Nephron progenitor cell (in vitro differentiated cells): ENCODE measurements at places on chromosomes 4 and X.

DNA sequence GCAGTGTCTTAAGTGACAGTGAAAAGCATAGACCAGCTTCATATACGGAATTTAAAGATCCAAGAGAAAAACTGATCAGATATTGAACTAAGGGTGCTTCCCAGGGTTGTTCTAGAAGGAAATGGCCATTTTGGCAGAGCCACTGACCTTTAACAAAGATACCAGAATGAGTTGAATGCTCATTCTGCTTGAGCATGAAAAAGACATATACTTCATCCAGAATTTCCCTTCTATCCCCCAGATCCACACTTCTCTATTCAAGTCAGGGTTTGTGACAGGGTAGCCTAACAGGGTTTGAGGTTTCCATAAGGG is 45.6 kb upstream of the FAM9C start:
- no peak for DNase-seq
- H3K27ac ChIP-seq: peak overlapping the region; percentile 29
- H3K27me3 ChIP-seq: no peaks in the 10 kb centered on the region

DNA sequence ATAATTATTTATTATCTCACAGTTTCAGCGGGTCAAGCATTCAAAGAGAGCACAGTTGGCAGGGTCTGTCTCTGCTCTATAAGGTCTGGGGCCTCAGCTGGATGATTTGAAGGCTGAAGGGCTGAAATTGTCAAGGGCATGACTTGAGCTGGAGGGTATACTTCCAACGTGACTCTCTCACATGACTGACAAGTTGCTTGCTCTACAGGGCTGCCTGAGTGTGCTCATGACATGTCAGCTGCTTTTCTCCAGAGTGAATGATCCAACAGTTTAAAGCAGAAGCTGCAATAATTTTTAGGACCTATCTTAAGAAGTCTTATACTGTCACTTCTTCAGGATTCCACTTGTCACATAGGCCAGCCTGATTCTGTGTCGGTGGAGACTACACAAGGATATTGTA is 51.2 kb downstream of the TIGD2 start:
- H3K4me1 ChIP-seq: no peaks in the 10 kb centered on the region
- DNase-seq: no peak
- H3K36me3 ChIP-seq: no peaks in the 10 kb centered on the region

- no peaks in the 10 kb centered on the region for H3K36me3 ChIP-seq
- no peaks in the 10 kb centered on the region for H3K4me1 ChIP-seq
- H3K27me3 ChIP-seq: peaks cover 9% of the 10 kb centered on the region
- no peak overlapping the region for H3K4me3 ChIP-seq
- no peak overlapping the region for H3K27ac ChIP-seq
Measured at GRCh38 chr4:146061610-146062334, 113.7 kb upstream of the LSM6 start.

DNA sequence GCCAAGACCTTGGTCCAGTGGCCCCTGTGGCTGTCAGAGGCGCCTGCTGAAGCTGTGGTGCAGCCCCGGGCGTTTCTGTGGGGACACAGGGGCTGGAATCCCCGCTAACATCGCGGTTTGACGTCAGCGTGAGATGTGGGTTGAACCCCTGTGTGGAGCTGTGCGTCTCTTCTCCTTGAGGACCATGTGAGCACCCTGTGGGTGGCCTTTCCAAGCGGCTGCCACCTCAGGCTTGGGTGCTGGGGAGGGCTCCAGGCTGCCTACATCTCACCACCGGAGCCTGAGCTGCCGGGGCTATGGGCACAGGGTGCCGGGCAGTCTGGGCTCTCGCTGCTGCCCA is 27.7 kb downstream of the UVSSA start:
- DNase-seq: no peak
- H3K27me3 ChIP-seq: peaks cover 4% of the 10 kb centered on the region
- H3K4me1 ChIP-seq: peaks cover 14% of the 10 kb centered on the region

DNA sequence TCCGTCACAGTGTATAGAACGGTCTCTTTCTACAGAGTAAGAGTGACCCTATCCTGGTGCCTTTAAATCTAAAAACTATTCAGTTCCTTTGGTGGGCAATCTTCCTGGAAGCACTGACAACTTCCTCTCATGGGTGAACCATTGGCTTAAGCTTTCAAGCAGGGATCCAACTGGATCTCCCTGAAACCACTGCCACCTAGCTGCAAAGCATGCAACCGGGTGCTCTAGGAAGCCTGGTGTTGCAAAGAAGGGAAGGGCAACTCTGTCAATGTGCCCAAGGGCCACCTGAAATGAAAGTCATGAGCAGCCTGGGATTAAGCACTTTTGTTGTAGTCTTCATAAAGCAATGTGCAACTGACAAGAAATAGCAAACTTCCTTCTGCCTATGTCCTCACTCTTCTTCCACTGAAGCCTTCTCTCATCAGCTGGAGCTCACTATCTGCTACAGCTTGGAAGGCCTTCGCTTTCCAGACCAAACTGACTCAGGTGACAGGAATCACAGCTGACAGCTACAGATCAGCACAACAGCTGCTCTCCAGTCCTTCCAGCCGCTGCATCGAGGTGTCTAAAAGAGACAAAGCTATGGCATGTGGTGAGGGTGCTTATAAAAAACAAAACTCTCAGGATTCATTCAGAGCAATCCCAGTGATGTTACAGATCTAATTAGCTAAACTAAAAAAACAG is 46.1 kb downstream of the SETD7 start:
- H3K36me3 ChIP-seq: peaks cover 77% of the 10 kb centered on the region
- peaks cover 3% of the 10 kb centered on the region for H3K27me3 ChIP-seq
- peaks cover 8% of the 10 kb centered on the region for H3K4me1 ChIP-seq
- H3K4me3 ChIP-seq: no peak overlapping the region

DNA sequence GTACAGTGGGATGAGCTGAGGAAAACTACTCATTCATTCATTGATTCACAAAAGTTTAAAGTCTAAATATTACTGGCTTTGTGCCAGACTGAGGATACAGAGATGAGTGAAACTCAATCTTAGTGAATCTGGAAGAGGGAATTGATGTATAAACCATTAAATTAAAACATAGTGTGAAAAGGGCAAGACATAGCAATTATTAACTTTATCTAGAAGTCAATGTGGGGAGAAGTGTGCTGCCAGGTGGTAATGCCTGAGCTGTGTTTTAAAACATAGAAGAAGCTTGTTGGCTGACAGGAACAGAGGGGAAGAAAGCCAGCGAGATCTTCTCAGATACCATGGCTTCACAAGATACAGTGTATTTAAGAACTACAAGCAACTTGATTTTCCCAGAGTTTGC is 153.4 kb downstream of the BMPR1B start:
- H3K4me1 ChIP-seq: peaks cover 13% of the 10 kb centered on the region
- H3K36me3 ChIP-seq: peaks cover 20% of the 10 kb centered on the region
- no peak overlapping the region for H3K4me3 ChIP-seq
- no peak for DNase-seq

DNA sequence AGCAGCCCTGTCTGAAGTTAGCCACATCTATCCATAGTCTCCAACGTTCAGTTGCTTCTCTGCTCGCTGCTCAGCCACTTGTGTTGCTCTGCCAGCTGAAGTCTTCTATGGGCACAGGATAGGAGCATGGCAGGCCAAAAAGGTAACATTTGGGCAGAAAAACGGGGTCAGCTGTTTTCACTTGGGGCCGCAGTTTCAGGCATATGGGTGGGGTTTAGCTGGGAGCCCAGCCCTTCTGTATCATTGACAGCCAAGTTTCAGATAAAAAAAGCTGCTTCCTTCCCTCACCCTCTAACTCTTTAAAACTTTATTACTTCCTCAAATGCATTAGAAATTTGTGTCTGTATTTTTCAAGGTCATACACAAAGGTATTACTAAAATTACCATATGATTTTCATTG is 18.4 kb upstream of the MANBA start:
- no peak overlapping the region for H3K4me3 ChIP-seq
- peaks cover 15% of the 10 kb centered on the region for H3K27me3 ChIP-seq
- H3K4me1 ChIP-seq: peaks cover 5% of the 10 kb centered on the region
- DNase-seq: no peak

DNA sequence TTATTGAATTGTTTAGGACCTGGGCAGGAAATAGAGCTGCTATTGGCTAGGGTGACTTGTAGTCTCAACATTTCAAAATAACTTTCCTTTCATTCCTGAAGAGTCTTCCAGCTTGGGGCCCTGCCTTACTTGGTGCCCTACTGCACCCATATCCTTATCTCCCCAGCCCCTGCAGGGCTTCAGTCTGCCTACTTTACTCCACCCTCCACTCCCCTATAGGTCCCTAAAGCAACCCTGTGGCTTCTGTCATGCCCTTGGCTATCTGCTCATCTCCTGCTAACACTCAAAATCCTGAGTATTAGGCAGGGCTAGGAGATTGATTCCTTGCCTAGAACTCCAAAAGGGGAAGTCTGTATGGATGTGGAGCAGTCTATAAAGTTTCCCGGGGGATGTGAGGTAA is 57.6 kb upstream of the PRKG2 start:
- H3K4me1 ChIP-seq: no peaks in the 10 kb centered on the region
- peaks cover 4% of the 10 kb centered on the region for H3K27me3 ChIP-seq
- H3K4me3 ChIP-seq: no peak overlapping the region
- DNase-seq: no peak

DNA sequence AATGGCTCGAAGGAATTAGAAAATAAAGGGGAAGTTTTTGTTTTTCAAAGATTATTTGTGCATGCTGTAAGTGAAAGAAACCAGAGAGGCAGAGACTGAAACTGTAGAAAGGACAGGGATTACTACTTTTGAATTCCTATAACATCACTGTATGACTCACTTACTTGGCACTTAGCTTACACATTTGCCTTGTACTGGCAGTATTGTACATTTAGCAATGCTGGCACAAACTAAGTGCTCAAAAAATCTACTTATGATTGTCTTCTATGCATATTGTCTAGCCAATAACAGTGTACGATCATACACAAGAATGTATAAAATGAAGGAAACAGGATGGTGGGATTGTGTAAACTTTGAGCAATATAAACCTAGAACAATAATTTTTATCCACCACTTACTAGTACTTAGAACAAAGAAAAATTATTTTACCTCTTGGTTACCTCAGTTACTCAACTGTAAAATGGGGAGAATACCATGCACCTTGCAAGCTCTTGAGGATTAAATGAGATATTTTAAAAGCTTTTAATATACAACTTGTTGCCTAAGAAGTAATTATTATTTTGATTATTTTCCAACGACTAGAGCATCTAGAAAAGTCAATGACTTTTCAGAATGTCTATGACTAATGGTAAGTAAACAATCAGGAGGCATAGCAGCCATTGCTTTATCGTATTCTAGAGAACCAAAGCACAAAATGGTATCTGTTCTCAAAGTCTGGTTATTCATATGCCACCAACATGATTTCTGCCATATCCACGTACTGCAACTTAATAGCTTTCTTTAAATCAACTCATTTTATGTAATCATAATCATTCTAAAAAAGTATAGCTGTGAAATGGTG is 4.7 kb downstream of the FAM120C start:
- H3K27me3 ChIP-seq: peaks cover 2% of the 10 kb centered on the region
- H3K4me3 ChIP-seq: no peak overlapping the region
- H3K27ac ChIP-seq: no peak overlapping the region
- H3K36me3 ChIP-seq: peaks cover 37% of the 10 kb centered on the region
- no peak for DNase-seq

- H3K27ac ChIP-seq: peak overlapping the region; percentile 41
- no peak for DNase-seq
- peaks cover 20% of the 10 kb centered on the region for H3K4me1 ChIP-seq
- H3K27me3 ChIP-seq: peaks cover 10% of the 10 kb centered on the region
- no peak overlapping the region for H3K4me3 ChIP-seq
Measured at GRCh38 chr4:3470244-3471097, 7.4 kb downstream of the DOK7 start.

DNA sequence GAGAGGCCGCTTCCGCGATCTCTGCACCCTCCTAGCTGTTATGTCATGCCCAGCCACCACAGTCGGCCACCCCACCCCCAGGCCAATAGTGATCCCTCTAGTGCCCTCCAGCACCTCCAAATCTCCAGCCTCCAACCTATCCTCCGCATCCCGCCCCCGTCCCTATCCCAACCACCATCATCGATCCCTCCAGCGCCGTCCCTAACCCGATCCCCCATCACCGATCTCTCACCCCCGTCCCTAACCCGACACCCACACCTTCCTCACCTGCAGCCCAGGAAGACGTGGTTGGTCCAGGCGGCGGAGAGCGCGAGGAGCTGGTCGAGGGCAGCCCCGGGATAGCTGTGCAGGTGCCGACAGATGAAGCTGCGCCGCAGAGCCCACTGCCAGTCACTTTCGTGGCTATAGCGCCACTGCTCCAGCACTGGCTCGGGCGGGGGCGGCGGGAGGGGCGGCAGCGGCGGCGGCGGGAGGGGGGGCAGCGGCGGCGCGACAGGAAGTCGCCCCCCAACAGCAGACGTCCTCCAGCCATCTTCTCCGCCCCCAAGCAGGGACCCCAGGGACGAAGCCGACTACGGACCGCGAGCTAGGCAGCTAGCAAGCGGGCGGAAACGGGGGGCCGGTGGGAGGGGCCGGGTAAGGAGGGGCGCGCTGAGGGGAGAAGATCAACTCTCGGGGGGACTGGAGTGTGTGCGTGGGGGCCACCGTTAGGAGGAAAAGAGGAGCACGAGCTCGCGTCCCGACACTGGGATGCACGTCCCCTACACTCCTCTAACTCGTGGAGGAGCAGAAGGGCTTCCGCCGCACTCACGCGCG is 552 bp downstream of the NKRF start:
- peaks cover 14% of the 10 kb centered on the region for H3K4me1 ChIP-seq
- DNase-seq: peak; percentile 42
- H3K36me3 ChIP-seq: peaks cover 5% of the 10 kb centered on the region
- peak overlapping the region; percentile 93 for H3K27ac ChIP-seq
- H3K4me3 ChIP-seq: peak overlapping the region; percentile 95
- peaks cover 29% of the 10 kb centered on the region for H3K27me3 ChIP-seq

DNA sequence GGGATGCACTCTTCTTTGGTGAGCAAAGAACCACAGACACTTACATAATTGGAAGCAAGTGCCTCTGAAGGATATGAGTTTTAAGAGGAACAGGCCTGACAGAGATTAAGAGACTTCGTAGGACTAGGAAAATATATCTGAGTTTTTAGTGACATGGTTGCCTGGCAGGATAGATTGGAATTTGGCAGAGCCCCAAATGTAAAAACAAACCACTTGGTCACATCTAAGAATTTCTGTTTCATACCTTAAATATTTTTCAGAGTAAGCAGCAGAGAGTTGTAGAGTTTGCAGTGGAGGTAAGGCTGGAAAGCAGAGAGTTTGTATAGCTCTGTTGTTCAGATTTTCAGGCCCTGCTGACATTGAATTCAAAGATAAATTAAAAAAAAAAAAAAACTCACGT is 150.1 kb upstream of the MAGEB2 start:
- no peaks in the 10 kb centered on the region for H3K4me1 ChIP-seq
- no peaks in the 10 kb centered on the region for H3K36me3 ChIP-seq
- no peaks in the 10 kb centered on the region for H3K27me3 ChIP-seq
- no peak overlapping the region for H3K27ac ChIP-seq
- no peak overlapping the region for H3K4me3 ChIP-seq

DNA sequence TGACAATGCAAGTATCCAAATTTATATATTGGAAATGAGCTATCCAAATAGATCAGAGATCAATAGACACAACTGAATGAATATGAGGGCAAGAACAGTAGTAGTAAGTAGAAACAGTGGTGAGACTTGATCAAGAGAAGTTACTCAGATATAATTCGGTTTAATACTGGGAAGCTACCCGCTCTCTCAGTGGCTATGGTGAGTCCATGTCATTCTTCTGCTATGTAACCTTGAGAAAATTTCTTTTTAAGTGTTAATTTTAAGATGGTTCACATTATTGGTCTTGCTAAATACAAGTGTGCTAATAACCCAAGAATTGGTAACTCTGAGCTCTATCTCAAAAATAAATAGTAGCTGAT is 53.6 kb downstream of the LEF1 start:
- no peak for DNase-seq
- no peaks in the 10 kb centered on the region for H3K27me3 ChIP-seq
- H3K4me3 ChIP-seq: no peak overlapping the region
- peaks cover 88% of the 10 kb centered on the region for H3K4me1 ChIP-seq
- H3K27ac ChIP-seq: peak overlapping the region; percentile 96
- H3K36me3 ChIP-seq: peaks cover 14% of the 10 kb centered on the region

GRCh38 chr4:76767983-76768382 is 130.0 kb downstream of the SOWAHB start:
- H3K4me1 ChIP-seq: peaks cover 58% of the 10 kb centered on the region
- peak overlapping the region; percentile 11 for H3K27ac ChIP-seq
- peaks cover 92% of the 10 kb centered on the region for H3K36me3 ChIP-seq
- peaks cover 4% of the 10 kb centered on the region for H3K27me3 ChIP-seq
